ENCODE measurements at places on chromosomes 6 and 20.

- DNase-seq = peak; percentile 13
Measured at GRCh38 chr6:113137426-113137825, 719.7 kb upstream of the MARCKS start.

GRCh38 chr6:62288974-62289373 is 2.9 kb upstream of the KHDRBS2 start:
- DNase-seq = no peak

DNA sequence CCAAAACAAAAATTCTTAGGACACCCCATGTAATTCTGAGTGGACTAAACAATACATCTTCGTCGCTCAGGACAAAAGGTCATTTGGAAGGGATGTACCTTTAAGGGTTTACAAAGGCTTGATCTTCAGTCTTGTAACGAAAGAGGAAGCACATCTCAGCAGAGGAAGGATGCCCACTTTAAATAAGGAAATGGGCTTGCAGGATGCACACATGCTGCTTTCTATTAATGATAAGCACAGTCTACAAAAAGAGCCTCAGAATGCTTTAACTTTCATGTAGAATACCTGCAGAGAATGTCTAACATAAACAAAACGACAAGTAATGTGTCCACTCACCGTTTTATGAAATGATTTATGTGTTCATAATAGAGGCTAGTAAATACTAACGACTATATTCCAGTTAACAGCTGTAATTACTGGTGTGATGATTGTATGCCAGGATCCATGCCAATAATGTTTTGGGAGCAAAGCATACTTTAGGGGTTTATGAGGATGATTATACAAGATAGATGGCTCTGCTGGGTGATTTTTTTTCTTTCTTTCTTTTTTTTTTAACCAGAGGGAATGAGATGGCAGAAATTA is 216.9 kb downstream of the GMDS start:
- DNase-seq = no peak

GRCh38 chr20:48970681-48971365 is 49.3 kb downstream of the ARFGEF2 start:
- no peak for DNase-seq

DNA sequence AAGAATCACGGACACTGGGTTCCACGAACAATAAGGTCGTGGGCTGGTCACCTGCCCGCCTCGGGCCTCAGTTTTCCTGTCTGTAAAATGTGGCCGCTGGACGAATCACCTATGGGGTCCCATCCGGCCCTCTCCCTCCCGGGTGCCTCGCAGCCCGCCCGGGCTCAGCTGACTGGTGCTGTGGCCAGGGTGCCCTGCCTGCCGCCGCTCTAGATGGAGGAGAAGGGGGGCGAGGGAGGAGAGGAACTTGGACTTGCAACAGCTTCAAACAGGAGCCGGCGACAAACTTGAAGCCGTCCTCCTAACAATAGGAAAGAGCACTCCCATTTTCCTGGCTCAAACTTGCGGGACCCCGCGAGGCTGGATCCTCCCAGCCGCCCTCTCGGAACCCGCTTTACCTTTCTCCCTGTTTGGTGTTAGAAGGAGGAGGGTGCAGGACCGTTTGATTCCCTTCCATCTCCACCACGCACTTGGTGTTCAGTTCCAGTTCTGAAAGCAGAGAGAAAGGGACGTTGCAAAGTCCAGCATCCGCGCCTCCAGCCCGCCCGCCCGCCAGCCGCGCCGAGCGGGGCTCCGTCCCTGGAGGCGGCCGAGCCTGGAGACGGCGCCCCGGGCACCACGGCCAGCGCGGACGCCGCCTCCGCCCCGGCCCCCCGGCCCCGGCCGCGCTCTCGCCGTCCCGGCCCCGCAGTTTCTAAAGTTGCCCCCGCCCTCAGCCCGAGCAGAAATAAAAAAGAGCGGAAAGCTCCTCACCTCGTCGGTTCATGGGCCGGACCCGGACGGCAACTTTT is 584 bp downstream of the KIF13A start:
- DNase-seq = peak; percentile 74

DNA sequence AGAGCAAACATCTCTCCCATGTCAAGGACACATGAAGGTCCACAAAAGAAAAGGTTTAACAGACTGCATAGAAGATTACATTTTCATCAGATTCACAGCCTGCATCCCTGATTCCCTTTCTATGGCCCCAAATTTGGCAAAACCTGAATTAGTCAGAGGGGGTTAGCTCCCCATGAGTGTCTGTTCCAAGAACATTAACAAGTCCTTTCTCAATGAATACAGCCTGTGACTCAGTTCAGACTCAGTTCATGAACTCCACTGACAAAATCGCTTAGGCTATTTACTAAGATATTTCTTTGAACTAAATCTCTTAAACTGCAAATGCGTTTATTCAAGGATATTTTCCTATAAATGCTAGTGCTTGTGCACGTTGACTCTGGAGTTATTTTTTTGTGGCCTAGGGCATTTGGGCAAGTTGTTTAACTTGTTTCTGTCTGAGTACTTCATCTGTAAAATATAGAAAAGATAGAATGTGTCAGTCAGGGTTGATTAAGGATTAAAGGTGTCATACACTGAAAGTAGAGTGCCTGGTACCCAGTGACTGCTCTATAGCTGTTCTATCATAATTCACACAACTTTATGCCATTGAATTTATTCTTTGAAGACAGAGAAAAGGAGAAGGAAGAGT is 422.6 kb downstream of the HTR1B start:
- no peak for DNase-seq

- no peak for DNase-seq
Measured at GRCh38 chr6:96301781-96302180, 219.8 kb upstream of the UFL1 start.

- no peak for DNase-seq
Measured at GRCh38 chr6:2008383-2008976, 236.9 kb downstream of the GMDS start.

DNA sequence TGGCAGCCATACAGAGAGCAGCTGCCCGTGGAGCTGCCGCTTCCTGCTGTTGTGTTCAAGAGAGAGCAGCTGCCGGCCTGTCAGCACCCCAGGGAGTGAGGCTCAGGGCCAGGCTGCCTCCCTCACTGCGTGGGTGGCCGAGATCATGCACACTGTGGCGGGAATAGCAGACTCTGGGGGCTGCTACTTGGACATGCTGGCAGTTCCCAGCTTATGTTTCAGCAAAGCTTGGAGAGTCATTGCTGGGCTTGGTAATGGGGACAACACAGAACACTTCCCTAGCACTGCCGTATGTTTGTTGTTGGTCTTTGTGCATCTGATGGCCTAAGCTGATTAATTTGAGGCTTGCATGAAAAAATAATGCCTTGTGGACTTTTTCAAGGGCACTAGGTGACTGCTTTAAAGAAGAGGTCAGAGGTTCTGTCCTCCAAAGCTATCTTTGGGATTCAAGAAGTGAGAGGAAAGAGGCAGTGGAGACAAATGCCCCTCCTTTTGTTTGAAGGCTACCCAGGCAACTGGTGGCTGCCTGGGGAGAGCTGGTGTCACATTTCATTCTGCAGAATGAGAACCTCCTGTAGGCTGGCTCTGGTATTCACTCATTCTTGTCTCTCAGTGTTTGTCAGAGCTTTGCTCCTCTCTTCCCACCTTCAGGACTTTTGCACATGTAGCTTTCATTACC is 18.8 kb downstream of the MRAP2 start:
- DNase-seq = peak; percentile 91

GRCh38 chr20:33419140-33419974 is 18.0 kb upstream of the CDK5RAP1 start:
- DNase-seq = no peak

GRCh38 chr6:47247227-47247797 is 62.4 kb downstream of the TNFRSF21 start:
- DNase-seq = peak; percentile 16

GRCh38 chr20:40431611-40432010 is 257.4 kb downstream of the MAFB start:
- peak; percentile 10 for DNase-seq

DNA sequence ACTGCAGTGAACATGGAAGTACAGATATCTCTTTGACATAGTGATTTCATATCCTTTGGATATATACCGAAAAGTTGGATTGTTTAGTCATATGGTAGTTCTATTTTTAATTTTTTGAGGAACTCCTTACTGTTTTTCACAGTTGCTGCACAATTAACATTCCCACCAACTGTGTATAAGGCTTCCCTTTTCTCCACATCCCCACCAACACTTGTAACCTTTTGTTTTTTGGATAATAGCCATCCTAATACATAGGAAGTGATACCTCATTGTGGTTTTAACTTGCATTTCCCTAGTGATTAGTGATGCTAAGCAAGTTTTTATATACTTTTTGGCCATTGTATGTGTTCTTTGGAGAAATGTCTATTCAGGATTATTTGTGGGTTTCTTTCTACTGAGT is 45.1 kb upstream of the TENT5A start:
- no peak for DNase-seq

DNA sequence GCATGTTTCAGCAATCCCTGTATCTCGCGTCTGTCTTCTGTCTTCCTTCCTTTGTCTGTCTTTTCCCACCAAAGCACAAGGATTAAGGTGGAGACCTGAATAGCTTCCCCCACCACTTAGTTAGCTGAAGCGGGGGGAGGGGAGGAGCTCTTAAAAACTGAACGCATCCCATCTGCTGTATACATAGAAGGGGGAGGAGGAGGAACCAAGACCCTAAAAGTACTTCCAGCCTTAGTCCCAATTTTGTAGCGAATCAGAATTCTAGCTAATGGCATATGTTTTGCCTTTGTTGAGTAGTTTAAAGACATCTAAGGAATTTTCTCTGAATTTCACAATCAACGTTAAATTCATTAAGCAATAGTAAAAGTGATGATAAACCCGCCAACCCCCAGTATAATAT is 47.9 kb downstream of the GNAS start:
- no peak for DNase-seq

GRCh38 chr6:6723361-6723760 is 134.8 kb downstream of the LY86 start:
- no peak for DNase-seq

Measured in iPS-NIHi11 (cell line).